ENCODE measurements at places on chromosomes 16 and 17.
A peak's percentile ranks its signal among the peaks of the same experiment; 100 is the strongest.

- DNase-seq = no peak
These were observed at the start of gene AANAT for GRCh38 chr17:76467366-76467765. AANAT (plus strand) TSS chr17:76467603; CDS start chr17:76468747, 1,144 bp downstream.

- DNase-seq = no peak
These were observed 39.6 kb upstream of the DUSP14 start for GRCh38 chr17:37450112-37450511.

DNA sequence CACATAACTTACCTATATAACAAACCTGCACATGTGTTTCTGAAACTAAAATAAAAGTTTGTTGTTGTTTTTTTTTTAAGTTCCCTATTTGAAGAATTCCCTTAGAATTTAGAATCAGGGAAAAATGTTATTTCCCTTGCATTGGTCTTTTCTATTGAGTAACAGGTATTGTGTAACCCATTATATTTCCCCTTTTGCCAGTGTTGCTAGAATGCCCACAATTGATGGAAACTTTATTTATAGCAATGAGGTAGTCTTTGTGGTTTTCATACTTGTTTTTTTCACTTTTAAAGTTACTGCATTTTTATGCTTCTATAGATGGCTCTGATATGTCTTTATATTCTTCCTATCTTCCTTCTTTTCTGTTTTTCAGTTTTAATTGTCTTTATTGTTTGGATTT lies 3.9 kb downstream of the NLRP1 start:
- no peak for DNase-seq

GRCh38 chr17:13931800-13932460 lies 137.4 kb upstream of the COX10 start:
- DNase-seq = no peak

DNA sequence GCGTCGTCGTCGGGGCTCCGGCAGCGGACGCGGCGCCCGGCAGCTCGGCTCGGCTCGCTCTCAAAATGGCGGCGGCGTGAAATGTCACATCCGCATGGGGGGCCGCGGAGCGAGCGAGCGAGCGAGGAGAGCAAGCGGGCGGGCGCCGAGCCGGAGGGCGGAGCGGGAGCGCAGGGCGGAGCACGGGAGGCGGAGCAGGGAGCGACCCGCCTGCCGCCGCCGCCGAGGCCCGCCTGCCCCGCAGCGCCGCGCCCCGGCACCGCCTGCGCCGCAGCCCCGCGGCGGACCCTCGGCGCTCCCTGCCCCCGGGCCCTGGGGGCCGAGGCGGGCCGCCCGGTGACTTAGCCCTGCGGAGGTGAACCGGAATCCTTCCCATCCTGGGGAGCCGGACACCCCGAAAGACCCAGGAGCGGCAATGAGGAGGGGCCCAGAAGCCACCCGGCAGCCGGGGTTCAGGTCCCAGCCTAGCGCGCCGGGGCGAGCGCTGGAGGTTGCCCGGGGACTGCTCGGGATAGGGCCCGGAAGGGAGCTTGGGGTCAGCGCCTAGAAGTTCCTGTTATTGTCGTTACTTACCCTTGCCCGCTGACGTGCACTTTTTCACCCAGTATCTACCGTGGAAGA lies at the start of gene USP7:
Gene USP7 (minus strand): TSS at position 86 of the 621 bp plus-strand sequence. CDS start 621 bp downstream, outside the sequence.
- peak; percentile 84 for DNase-seq

DNA sequence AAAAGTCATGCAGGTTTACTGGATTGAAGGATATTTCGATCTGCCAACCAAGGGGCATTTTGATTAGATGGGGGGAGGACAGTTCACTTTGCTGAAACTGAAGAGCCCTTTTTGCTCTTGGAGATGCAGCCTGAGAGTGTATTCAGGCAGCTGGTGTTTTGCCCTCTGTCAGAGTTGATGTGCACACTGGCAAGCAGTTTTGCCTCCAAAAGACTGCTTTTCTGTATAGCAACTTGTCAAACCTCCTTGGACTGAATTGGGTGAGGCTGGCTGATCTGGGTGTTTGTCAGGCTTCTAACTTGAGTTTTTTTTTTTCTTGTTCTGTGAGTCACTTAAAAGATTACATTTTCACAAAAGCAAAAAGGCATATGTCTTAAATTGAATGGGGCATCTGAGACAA lies 22.6 kb upstream of the ANKFN1 start:
- no peak for DNase-seq

DNA sequence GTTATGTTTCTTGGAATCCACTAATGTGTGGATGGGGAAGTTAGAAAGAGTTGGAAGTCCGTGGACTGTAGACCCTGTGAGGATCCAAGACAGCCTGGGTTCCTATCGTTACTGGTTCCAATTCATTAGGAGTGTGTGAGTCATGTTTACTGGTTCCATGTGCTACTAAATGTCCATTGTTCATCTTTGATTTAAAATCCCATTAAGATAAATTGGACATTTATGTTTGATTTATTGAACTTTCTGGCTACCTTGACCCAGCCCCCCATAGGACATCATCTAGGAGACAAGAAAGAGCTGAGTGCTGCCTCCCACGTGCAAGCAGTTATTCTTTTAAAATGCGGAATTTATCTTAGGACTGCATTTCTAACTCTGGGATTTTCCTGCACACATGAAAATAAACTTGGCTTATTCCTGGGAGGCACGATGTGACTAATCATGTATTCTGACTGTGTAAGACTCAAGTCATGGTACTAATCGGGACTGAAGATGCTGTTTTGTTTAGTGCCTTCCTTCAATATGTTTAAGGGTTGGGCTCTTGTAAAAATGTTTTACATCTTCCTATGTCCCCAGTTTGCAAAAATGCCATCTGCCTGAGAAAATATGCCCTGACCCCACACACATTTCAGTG lies 53.4 kb downstream of the RGS9 start:
- no peak for DNase-seq

- DNase-seq = no peak
These were observed 389.1 kb upstream of the DYNLRB2 start for GRCh38 chr16:80151722-80152111.

DNA sequence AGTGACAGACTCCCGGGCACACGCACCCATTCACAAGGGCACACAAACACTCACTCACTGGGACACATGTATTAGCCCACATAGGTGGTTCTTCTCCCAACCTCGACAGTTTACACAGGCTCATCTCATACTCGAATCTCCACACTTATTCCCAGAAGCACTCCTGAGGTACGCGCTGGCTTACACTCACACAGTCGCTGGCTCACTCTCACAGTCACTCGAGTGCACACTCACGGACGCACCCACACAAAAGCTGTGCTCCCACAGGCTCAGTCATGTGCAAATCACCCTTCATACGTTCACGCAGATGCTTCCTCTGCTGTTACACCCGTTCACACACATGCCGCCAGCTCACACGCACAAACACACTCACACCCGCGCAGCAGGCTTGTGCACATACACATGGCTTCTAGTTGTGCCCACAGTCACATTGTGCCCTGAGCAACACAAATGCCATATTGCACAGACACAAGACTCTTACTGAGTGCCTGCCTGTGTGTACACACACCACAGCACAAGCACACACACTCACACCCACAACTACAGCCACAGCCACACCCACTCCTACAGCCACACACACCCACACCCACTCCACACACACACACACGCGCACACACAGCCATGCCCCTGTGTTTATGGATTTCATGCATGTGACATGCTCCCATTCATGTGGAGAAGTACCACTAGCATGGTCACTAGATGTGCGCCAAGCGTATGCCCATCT lies 8.4 kb upstream of the PRR29 start:
- DNase-seq = no peak

GRCh38 chr16:18969855-18970240 lies 13.9 kb upstream of the TMC7 start:
- no peak for DNase-seq

DNA sequence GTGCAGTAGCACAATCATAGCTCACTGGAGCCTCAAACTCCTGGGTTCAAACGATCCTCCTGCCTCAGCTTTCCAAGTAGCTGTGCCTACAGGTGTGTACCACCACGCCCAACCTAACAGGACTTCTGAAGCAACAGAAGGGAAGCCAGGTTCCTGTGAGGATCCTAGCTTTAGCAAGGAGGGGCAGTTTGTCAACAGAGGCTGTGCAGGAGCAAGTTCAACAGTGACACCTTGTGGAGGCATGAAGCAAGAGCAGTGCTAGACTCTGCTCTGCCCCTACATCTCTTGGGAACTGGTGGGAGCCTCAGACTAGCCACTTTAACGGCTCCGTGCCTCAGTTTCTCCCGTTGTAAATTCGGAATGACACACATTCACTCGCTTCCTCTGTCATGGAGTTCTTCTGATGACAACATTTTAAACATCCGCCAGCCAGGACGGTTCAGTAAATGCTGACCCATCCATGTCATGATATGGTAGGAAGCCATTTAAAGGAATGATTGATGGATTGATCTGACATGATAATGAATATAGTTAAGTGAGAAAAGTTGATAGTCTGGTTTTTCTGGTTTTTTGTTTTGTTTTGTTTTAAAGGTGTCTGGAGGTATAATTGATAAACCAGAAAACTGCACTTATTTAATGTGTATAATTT lies 218.7 kb downstream of the MRTFB start:
- no peak for DNase-seq

DNA sequence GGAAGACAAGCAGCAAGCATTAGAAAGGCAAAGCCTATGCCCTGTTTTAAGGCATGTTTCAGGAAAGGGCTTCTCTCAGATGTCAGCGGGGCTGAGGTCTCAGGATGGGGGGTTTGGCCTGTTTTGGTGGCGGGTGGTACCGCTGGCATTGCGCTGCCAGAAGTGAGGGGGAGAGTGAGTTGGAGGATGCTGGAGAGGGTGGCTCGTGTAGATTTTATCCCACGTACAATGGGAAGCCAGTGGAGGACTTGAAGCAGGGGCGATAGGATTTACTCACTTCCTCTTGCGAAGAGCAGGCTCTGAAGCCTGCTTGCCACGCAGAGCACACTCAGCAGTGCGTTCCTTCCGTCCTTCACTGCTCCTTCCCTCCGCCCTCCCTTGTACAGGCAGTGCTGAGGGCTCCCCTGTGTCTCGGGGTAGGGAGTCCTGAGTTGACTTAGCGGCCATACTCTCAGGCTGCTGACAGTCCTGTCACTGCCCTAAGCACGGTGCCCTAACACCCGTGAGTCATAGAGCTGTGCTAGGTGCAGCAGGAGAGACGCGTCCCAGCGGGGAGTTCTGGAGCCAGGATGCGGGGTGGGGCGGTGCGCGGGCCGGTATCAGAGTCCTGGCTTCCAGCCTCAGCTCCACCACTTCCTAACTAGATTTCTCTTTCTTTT lies 113.1 kb downstream of the SNX29 start:
- no peak for DNase-seq

GRCh38 chr17:40614431-40615067 lies 33.1 kb downstream of the SMARCE1 start:
- DNase-seq = no peak

GRCh38 chr17:34408439-34408838 lies 45.4 kb upstream of the CCL1 start:
- no peak for DNase-seq

- DNase-seq = no peak
These were observed 14.1 kb downstream of the MAP3K14 start for GRCh38 chr17:45302649-45303173.

DNA sequence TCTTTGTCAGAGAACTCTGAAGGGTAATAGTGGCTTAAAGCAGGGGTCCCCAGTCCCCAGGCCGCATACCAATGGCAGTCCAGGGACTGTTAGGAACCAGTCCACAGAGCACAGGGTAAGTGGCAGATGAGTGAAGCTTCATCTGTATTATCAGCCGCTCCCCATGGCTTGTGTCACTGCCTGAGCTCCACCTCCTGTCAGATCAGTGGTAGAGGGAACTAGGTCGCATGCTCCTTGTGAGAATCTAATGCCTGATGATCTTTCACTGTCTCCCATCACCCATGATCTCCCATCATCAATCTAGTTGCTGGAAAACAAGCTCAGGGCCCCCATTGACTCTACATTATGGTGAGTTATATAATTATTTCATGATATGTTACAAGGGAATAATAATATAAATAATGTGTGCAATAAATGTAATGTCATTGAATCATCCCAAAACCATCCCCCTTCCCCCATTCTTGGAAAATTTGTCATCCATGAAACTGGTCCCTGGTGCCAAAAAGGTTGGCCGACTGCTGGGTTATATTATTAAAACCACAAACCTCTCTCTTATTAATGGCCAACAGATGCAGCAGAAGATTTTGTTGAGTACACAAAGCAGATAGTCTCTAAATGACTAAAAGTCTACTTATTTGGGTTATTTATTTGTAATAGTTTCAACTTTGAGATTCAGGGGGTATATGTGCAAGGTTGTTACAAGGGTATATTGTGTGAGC lies 782.7 kb downstream of the CDH11 start:
- no peak for DNase-seq

DNA sequence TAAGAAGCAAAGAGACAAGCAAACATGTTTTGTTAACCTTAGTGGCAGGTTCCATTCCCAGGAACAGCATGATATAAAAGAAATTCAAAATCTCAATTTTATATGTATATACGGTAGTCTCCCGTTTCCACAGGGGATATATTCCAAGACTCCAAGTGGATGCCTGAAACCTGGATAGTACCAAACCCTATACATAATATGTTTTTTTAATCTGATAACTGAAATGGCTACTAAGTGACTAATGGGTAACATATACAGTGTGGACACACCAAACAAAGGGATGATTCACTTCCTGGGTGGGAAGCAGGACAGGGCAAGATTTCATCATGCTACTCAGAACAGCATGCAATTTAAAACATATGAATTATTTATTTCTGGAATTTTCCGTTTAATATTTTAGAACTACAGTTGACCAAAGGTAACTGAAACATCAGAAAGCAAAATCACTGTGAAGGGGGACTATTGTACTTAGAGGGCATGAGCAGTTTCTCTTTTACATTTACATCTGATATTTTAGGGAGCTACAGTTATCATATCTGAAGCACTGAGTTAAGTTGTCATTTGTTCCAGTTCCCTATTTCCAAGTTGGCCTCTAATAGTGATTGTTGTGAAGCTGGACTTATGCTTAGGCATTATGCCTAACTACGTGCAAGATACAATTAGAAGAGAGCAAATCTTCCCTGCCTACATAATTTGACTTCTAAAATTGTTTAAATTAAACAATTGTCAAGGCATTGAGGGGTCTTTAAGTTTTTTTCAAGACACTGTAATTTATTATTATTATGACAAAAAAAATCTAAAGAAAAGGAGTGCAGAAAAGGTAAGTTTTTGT lies 34.1 kb upstream of the ABCA6 start:
- DNase-seq = no peak

- DNase-seq = no peak
These were observed 83.8 kb upstream of the PMFBP1 start for GRCh38 chr16:72255786-72256185.

GRCh38 chr17:62750631-62751051 lies 57.5 kb downstream of the MARCHF10 start:
- DNase-seq = no peak

GRCh38 chr17:76572201-76572910 lies 13.3 kb downstream of the ST6GALNAC2 start:
- no peak for DNase-seq

DNA sequence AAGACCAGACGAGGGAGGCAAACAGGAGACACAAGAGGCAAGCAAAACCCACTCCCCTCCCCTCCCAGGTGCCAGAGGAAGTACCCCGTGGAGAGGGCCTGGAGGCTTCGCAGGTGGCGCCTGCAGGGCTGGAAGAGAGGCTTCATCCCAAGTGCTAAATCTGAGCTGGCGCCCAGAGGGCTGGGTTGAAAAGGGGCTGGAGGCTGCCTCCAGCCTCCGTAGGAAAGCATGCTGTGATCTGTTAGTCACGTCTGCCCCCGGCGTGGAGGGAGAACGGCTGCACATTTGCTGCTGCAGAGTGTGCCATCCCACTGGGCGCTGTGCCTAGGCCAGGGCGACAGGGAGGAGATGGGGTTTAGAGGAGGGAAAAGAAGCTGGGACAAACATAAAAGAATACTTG lies 16.9 kb downstream of the RPH3AL start:
- DNase-seq = no peak

Measured in hypothalamus (tissue), 51 donors.